Choroid plexus epithelial cell (primary cell): ENCODE measurements at places on chromosomes 2 and 18.

GRCh38 chr18:36613069-36613468, 215.7 kb downstream of the TPGS2 start:
- DNase-seq: no peak

GRCh38 chr2:239259173-239259572, 141.6 kb downstream of the HDAC4 start:
- no peak for DNase-seq

DNA sequence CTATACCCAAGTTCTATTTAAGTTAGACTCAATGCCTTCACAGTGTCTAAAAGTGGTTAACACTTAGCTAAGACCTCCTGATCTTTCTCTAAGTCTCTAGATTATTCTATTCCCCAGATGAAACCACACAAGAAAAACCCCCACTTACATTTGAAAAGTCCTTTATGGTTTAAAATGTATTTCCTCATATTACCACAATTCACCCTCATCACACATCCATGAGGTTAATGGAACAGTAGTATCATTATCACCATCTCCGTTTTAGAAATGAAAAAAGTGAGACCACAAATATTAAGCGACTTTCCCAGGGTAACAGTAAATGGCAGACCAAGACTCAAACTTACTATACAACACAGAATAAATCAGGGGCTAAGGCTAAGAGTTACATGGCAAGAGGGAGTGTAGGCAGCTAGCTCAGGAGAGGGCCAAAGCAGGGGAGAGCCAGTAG, 28.6 kb downstream of the EPG5 start:
- DNase-seq: no peak

- no peak for DNase-seq
Measured at GRCh38 chr2:233332125-233332524, 22.2 kb upstream of the DGKD start.

DNA sequence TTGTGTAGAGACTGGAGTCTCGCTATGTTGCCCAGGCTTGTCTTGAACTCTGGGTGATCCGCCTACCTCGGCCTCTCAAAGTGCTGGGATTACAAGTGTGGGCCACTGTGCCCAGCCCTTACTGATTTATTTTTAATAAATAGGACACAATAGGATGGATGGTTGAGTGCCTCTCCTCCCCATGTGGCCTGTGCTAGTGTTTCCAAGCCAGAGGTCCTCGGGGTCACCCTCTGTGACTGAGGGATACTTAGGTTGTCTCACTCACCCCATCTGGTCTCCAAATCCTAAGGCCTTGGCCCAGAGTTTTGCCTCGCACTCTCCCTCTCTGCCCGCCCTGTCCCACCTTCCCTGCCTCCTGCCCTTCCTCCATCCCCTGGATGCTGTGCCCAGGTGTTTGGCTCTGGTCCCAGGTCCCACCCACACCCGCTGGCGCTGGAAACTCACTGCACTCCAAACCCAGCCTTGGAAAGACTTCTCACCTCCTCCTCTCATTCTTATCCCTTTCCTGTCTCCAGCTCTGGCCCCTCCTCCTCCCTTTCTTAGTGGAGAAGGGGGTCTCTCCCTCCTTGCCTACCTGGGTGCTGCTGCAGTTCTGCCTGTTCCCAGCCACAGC, 4.7 kb upstream of the ECEL1 start:
- DNase-seq: no peak

DNA sequence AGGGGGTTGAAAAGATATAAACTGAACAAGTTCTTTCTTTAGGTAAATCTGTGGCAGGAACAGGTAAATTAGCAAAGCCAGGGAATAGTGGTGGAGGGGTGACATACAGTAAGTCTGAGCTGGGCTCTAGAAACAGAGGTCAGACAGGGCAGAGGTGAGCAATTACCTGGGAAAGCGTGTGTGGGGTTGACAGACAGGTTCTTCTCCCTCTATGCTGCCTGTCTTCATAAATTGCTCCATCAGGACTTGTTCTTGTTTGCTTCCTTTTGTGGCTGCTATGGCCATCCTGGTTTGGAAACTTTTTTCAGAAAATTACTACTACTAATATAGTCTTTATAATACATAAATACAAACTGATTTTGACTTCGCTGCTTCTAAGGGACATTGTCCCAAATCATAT, 3.4 kb upstream of the ANKRD12 start:
- DNase-seq: no peak

- DNase-seq: no peak
Measured at GRCh38 chr2:173860082-173860481, 105.1 kb downstream of the SP3 start.

- DNase-seq: peak; percentile 85
Measured at GRCh38 chr2:54605836-54606235, 117.6 kb upstream of the EML6 start.

DNA sequence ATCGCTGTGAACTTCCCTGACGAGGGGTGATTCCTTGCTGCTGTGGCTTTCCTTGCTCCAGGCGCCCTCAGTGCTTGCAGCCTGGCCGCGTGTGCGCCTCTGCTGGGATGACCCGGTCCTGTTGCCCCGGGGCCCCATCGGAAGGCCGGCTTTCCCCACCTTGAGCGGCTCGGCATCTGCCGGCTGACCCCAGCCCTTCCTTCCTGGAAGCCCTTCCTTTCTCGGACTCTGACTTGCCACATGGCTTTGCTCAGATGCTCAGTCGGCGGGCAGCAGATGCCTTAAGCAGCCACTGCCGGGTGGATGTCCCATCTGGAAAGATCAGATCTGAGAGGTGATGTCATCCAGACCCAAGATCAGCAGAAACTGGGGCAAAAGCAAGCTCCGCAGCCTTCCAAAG, 100.5 kb upstream of the ODC1 start:
- DNase-seq: peak; percentile 61

DNA sequence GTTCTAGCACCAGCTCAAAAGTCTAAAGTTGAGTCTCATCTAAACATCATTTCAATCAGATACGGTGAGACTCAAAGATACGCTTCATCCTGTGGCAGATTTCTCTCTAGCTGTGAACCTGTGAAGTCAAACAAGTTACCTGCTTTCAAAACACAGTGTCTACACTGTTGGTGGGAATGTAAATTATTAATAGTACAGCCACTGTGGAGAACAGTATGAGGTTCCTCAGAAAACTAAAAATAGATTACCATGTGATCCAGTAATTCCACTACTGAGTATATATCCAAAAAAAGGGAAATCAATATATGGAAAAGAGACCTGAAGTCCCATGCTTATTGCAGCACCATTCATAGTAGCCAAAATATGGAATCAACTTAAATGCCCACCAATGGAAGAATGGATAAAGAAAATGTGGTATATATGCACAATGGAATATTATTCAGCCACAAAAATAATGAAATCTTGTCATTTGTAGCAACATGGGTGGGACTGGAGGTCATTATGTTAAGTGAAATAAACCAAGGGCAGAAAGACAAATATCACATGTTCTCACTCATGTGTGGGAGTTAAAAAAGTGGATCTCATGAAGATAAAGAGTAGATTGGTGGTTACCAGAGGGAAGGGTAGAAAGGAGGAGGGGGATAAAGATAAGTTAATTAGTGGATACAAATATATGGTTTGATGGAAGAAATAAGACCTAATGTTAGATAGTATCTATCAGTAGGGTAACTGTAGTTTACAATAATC, 11.7 kb downstream of the UBR3 start:
- DNase-seq: no peak

- DNase-seq: no peak
Measured at GRCh38 chr2:49490710-49491109, 336.4 kb upstream of the FSHR start.

GRCh38 chr2:216607277-216607560, 26.0 kb upstream of the IGFBP2 start:
- no peak for DNase-seq

DNA sequence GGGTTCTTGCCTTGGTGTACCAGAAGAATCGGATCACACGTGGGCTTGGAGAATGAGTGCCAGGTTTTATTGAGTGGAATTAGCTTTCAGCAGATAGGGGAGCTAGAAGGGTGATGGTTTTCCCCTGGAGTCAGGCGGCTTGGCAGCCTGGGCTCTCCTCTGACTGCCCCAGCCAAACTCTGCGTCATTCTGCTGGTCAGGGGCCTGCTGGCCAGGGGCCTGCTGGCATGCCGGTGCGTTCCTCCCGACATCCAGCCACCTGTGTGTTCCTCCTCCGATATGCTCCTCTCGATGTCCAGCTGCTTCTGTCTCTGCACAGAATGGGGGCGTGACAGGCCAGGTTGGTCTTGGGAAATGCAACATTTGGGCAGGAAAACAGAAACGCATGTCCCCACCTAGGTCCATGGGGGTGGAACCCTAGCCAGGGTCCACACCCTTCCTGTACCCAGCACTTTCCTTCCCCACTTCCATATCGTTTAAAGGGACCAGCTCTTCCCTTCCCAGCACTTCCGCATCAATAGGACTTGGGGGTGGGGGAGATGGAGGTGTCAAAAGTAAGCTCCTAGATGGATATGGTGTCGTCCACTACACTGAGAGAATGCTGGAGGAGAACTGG, 85.3 kb downstream of the VWA3B start:
- no peak for DNase-seq

- DNase-seq: peak; percentile 53
Measured at GRCh38 chr18:61596296-61596695, 263.1 kb downstream of the CDH20 start.

DNA sequence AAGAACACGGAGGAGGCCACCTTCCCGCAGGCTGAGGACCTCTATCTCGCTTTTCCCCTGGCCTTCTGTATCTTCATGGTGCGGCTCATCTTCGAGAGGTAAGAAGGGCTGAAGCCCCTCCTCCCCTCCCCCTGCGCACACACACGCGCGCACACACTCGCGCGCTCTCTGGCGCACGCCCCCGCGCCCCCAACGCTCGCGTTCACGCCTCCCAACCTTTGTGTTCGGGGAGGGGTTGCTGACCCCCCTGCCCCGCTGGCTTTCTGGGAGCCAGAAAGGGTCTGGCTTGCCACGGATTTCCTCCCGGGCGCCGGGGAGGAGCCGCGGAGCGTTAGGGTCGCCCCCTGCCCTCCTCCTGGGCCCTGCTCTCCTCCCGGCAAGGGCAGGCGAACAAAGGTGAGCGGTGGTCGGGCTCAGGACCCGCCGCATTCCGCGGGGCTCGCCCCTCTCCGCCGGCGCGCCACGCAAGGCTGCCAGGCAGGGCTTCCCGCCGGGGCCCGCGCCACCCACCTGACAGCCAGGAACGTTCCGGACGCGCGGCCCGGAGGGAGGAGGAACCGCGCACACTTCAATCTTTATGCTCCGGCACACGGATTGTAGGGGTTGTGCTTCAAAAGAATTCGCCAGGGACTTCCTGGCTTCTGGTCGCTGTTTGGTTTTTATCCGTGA, 583 bp downstream of the CERS6 start:
- peak; percentile 49 for DNase-seq

- peak; percentile 86 for DNase-seq
Measured at GRCh38 chr2:226475650-226476049, 324.0 kb downstream of the IRS1 start.

- peak; percentile 16 for DNase-seq
Measured at GRCh38 chr2:169819106-169819505, 5.6 kb downstream of the METTL5 start.

DNA sequence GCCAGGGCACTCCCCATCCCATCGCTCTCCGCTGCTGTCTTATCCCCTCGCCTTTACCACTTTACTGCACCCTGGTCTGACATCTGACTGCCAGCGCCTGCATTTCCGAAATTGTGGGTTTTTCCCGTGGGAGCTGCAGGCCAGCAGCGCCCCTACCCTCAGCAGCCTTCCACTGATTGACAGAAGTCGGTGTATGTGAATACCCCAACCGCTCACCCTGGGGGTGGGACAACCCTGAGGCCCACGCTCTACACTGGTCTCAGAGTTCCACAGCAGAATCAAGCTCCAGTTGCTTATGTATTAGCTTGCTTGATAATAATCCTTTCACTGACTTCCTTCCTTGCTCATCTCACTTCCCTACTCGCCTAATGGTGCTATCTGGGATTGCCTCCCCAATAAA, 62.0 kb downstream of the POLE4 start:
- no peak for DNase-seq

DNA sequence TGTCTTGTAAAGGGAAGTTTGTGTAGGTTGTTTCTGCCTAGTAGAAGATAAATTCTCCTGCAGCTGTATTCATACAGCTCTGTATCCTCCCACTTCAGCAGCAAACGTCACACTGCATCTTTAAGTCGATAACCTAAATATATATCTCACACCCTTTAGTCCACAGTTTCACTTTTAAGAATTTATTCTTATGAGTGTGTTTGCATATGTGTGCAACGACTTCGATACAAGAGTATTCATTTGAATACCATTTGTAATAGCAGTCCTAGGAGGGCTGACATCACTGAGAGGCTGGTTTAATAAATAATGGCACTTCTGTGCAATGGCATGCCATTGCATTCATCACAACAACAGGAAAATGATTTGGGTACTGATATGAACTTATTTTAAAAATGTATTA, 63.8 kb upstream of the MSH6 start:
- DNase-seq: no peak

DNA sequence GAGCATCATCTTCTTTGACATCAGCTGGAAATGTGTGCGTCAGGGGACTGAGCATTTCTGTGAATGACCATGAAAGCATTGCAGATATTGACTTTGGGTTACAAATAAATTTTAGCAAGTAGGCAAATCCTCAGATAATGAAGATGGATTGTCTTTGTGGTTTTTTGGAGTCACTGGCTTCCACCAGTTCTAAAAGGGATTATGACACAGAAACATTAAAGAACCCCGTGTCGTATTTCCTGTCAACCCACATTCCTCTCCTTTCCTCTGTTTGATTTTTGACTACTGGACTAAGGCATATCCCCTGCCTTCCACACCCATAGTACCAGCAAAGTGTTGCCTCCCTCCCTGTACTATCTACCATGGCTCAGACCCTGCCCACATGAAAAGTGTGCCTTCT, 268.1 kb downstream of the MYO3B start:
- DNase-seq: no peak

DNA sequence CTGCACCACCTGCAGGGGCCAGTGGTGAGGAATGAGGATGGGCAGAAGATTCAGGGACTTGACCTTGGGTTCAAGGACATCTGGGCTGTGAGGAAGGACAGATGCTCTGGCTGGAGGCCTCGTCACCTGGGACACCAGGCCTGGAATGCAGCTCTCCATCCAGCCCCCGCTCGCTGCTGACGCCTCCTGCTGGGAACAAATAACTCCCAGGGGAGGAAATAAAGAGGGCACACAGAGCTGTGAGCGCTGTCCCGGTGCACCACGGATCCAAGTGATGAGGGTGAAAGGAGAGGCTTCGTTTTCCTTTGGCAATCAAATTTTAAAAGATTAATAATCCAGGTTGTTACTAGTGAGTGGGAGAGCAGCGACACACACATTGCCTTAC, 368.0 kb upstream of the MYT1L start:
- DNase-seq: no peak

DNA sequence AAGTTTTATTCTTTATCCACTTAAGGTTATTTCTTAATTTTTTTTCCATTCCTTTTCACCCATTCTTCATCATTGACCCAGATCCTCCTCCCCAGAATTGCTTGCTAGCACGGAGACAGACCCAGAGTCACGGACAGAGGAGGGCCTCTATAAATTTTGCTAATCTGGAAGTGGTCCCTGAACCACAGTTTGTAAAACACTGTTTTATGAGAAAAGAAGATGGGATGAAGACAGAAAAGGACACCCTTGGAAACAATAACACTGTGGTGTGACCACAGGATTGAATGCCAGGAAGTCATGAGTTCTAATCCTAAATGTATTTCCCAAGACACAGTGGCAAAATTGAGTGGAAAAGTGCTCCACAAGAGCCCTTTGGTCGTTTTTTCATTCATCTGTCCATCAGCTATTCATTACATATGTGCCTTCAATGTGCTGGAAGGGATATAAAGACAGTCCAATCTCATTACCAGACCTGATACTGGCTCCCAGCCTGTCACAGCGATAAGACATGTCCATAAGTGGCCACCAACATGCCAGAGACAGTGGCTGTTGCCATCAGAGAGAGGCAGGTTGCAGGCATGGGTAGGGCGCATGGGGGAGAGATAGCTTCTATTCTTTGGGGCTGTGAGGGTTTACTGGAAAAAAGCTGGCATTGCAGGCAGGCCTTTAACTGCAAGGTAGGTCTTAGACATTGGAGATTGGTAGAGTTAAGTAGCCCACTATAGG, 175.2 kb upstream of the ALPP start:
- peak; percentile 9 for DNase-seq
